ENCODE measurements at places on chromosomes 7 and 10. TPM values are rescaled to one million over a fixed set of nuclear protein-coding genes. Genes with fewer than 3 reads are reported as not detected.

- DNase-seq: no peak
These were observed 178.6 kb upstream of the INHBA start for GRCh38 chr7:41881331-41882130.

Gene VPS37D
- total RNA-seq: 0.89 TPM

GRCh38 chr10:132193907-132194552 is 7.3 kb downstream of the DPYSL4 start:
- no peak for DNase-seq

Gene ITPRID1
- not detected for total RNA-seq

Gene CLCN1
- 0.09 TPM for total RNA-seq

- DNase-seq: peak; percentile 50
These were observed 34.6 kb upstream of the SLIT1 start for GRCh38 chr10:97220355-97220754.

- DNase-seq: no peak
These were observed 4.3 kb downstream of the DAGLB start for GRCh38 chr7:6443372-6443941.

Gene GNGT1
- not detected for total RNA-seq

Gene OR6B1
- total RNA-seq: not detected

Gene EIF5AL1
- 0.24 TPM for total RNA-seq

DNA sequence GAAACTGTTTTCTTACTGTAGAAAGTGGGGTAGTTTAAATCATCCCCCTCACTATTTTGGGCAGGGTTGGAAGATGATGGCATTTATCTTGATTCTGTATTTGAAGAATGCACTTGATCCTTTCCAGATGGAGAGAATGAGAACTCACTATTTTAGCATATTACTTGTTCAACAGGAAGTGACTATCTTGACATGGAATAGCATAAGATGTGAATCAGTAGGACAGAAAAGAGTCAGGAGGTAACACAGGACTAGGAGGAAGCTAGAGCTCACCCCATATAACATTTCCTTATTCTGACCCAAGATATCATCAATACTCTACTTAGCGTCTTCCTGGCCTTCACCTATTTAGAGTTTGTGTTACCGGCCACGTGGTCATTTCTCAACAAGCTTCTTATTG is 400.2 kb downstream of the PHTF2 start:
- no peak for DNase-seq

DNA sequence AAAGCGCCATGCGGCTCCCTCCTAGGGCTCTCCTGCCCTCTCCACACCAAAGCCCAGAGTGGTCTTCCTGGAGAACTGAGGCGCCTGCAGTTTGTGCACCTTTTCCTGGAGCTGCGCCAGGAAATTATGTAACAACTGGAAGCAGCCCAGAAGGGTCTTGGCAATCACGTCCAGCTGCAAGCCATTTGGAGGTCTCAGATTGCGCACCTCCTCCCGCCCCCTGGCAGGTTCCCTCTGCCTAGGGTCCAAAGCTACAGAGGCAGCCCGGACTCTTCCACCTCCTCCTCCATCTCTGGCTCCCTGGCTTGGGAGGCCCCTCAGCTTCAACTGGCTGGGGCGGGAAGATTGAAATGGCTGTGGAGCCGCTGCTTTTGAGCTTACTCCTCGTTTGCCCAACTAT is 34.0 kb upstream of the SFTPD start:
- no peak for DNase-seq

DNA sequence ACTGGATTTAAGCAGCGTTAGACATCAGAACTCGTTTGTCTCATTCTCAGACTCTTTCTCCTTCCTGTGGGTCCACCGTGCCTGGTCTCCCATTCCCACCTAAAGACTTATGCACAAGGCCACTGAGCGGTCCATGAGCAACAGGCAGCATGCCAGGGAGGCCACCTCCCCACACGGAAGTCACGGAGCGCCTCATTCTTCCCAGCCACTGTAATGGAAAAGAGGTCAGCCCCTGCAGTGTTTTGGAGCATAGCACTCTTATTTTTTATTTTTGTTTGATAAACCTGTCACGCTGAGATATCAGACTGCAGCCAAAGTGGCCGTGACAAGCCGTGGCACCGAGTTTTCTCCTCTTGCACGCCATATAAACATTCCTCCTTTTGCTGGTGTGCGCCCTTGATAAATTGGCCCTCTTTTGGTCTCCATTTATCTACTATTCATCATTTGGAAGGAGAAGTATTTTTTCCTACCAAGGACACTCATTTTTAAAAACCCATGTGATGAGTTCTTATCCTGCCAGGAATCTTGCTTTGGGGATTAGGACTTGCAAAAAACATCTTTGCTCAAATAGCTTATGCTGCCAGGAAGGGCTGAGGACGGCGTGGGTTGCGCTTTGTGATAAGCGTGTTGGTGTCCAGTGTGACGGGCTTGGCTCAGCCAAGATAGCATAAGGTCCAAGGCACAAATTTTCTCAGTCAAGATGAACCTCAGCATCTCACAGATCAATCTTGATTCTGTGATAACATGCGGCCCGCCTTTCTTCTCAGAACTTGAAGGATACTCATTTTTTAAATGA is 206.0 kb downstream of the CCDC3 start:
- no peak for DNase-seq

Gene CFAP70
- 3.2 TPM for total RNA-seq

Gene FBXL13
- total RNA-seq: 2.2 TPM

DNA sequence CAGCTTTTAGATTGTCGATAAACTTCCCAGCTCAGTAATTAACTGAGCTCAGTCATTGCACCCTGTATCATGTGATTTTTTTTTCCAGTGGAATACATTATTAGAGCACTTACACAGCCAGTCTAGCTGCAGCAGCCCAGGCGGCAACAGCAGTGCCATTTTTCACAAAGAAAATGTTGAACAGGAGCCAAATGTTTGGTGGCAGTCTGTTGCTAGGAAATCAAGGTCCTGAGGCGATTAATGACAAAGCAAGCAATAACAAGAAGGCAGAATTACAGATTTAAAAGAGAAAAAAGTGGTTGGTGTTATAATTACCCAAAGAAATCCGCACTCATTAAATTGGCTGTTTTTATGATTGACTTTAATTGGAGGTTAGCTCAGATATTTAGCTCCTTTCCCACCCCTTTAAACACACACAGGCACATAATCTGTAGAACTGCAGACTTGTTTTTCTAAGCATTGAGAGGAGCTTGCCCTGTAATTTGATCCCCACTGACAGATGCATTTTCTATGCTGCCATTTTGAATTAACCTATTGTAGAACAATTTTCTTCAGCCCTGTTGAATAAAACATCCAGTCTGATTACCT is 267.4 kb downstream of the ADK start:
- DNase-seq: peak; percentile 57

Gene MMRN2
- 20.6 TPM for total RNA-seq

- DNase-seq: no peak
These were observed 91.2 kb upstream of the AHR start for GRCh38 chr7:17207220-17207619.

Gene IFT22
- 27.4 TPM for total RNA-seq

- DNase-seq: no peak
These were observed 139.3 kb downstream of the PPP1R9A start for GRCh38 chr7:95046494-95047240.

- no peak for DNase-seq
These were observed 240.5 kb downstream of the PRPF18 start for GRCh38 chr10:13827076-13827797.

DNA sequence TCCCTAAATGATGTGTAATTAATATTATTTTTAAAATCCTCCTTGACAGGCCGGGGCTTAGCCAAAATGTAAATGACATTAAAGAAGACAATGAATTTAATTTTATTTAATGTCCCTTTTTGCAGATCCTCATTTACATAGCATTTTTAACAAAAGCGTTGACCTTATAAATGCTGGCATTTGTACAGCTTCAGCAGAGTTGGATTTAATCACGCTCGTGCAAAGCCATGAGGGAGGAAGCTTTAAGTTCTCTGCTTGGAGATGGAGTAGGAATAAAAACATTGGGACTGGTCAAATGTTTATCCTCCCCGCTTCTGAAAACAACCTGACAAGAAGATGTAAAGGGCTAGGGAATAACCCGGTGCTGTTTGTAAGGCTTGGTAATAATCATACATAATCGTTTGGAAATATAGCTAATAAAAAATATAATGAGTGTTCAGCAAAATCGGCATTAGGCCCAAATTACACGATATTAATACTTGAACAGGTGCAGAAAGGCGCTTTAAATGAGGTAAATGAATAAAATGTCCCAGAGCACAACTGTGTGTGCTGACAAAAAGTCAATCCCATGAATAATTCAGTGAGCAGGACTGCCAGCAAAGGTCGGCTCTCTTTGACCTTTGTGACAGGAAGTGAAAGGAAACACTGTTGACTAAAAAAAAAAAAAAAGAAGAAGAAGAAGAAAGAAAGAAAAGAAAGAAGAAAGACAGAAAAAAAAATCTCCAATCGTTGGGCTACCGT is 11.5 kb downstream of the EBF3 start:
- DNase-seq: no peak

Gene LRRN3
- total RNA-seq: 5.0 TPM

Gene FAM25G
- total RNA-seq: not detected

GRCh38 chr7:71783779-71784178 is 628.4 kb downstream of the CALN1 start:
- no peak for DNase-seq

Gene STEAP4
- 93.0 TPM for total RNA-seq

- no peak for DNase-seq
These were observed 32.9 kb downstream of the CDC123 start for GRCh38 chr10:12228851-12229250.

Gene UNC5B
- 20.3 TPM for total RNA-seq

- peak; percentile 60 for DNase-seq
These were observed 748 bp downstream of the PHTF2 start for GRCh38 chr7:77799078-77799964.

- no peak for DNase-seq
These were observed 162.9 kb downstream of the FANK1 start for GRCh38 chr10:126059076-126059826.

GRCh38 chr10:52437205-52437646 is 123.1 kb downstream of the DKK1 start:
- no peak for DNase-seq

DNA sequence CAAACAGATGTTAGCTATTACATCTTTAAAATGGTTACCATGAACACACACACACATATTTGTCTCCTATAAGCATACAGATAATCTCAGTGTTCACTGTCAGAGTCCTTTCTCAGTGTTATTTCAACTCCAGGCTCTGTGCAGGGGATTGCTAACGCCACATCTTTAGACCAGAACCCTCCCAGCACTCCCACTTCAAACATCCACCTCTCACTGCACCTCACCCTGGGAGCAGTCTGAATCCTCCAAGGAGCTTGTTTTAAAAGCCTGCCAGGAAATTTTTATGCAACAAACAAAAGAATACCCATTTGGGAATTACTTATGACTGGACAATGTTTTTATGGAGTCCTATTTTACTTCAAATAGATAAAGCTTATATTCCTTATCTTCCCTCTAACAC is 107.4 kb downstream of the PARD3 start:
- no peak for DNase-seq

Gene NUTM2B
- 1.5 TPM for total RNA-seq

- DNase-seq: no peak
These were observed 1.8 kb downstream of the TFEC start for GRCh38 chr7:116028787-116029186.

GRCh38 chr7:22688084-22688483 is 38.9 kb upstream of the IL6 start:
- DNase-seq: peak; percentile 89

DNA sequence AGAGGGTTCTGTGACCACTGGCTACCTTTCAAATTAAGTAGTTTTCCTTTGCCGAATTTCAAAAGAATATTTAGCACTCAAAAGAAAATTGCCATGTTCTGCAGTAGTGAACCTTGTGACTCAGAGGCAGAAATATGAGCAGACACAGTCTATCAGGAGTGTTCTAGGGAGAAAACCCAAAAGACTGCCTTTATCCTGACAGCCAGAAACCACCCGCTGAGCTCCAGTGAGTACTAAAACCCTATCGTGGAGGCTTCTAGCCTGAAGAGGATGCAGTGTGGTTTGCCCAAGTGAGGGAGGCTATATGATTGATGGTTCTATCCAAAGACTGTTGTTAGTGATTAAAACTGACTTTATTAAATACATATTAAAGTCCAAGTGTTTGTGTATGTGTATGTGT is 21.9 kb downstream of the CHRM2 start:
- DNase-seq: no peak

DNA sequence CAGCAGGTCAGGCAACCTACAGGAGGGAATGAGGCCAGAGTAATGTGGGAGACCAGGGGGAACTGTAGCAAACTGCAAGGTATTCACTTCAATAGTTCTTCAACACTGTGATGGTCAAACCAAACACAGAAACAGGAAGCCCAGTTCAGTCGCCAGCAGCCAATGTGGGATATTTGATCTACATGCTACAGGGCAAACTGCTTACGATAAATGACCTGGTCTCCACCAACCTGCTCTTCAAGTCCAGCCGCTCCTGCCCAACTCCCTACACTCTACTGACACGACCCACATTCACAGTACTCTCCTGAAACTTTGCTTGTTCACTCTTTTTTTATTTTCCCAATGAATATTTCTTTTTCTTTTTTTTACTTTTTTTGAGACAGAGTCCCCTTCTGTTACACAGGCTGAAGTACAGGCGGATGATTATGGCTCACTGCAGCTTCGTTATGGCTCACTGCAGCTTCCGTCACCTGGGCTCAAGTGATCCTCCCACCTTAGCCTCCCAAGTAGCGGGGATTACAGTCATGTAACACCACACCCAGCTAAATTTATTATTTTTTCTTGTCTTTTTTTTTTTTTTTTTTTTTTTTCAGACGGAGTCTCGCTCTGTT is 42.1 kb downstream of the MDH2 start:
- DNase-seq: peak; percentile 26

- DNase-seq: no peak
These were observed 66.1 kb upstream of the STK17A start for GRCh38 chr7:43516581-43517342.

Gene FOXI2
- not detected for total RNA-seq

DNA sequence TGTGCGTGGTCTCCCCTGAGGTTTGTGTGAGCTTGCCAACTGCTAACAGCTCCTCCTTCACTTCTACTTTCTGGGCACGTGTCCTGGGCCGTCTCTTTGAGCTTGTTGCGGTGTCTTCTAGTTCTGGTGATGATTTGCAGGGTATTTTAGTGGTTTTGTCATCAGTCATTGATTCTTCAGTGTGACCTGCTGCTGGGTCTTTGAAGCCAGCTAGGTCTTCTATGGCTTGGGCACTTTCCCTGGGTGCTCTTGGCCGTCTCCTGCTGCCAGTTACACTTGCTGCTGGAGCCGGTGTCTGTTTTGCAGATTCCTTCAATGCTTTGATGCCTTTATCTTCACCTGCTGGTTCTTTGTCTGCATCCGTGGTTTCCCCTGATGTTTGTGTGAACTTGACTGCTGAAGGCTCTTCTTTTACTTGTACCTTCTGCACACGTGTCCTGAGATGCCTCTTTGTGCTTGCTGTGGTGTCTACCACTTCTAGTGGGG is 23.0 kb downstream of the MKI67 start:
- no peak for DNase-seq
